ENCODE measurements at places on chromosomes 12 and 14.

DNA sequence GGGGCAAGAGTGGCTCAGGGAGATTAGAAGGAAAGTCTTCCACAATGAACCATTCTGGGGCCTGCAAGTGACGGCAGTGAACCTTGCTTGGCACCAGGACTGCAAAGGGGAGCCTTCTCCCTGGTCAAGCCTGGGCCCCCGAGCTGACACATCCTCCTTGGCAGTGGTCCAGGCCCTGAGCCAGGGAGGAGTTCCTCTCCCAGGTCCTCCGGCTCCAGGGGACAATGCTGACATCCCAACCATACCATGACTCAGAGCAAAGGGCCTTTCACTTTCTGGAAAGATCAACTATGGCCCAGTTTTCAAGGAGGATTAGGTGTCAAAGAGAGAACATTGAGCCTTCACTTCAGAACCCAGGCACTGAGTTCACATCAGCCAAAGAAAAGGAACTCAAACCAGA lies 756.5 kb upstream of the TBX3 start:
- DNase-seq, result no peak

GRCh38 chr14:100307766-100308426 lies 1.7 kb upstream of the SLC25A29 start:
- no peak for DNase-seq

DNA sequence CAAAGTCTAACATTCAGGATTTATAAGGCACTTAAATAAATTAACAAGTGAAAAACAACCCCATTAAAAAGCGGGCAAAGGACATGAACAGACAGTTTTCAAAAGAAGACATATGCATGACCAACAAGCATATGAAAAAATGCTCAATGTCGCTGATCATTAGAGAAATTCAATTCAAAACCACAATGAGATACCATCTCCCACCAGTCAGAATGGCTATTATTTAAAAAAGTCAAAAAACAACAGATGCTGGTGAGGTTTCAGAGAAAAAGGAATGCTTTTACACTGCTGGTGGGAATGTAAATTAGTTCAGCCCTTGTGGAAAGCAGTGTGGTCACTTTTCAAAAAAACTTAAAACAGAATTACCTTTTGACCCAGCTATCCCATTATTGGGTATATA lies 60.7 kb upstream of the BDKRB2 start:
- DNase-seq, result no peak

- peak; percentile 89 for DNase-seq
These were observed 9.2 kb downstream of the PHB2 start for GRCh38 chr12:6961278-6961694.

- DNase-seq, result peak; percentile 53
These were observed 10.8 kb downstream of the SUOX start for GRCh38 chr12:56007564-56008559.

DNA sequence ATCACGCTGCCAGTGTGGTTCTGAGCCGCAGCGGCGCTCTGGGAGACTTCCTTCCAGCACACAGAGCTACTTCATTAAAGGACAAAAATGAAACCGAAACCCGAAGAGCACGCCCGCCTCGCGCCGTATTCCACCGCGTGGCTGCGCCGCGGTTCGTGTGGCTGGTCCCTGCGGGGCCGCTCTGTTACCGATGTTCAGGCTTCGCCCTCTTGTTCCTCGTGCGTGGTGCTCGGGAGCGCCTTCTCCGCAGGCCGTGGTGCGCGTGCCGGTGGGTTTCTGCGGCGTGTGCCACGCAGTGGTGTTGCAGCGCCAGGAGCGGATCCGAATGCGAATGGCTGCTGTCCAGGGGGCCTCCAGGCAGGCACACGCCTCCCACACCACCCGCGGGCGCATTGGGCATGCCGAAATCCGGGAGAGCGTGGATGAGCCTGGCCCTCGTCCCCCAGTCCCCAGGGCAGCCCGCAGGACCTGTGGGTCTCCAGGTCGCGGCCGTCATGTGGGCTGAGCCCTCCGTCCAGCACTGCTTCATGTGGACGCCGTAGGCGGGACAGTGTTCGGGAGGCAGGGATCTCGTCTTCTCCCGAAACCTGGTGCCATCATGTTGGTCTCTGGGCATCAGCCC lies 91.2 kb downstream of the ADGRD1 start:
- no peak for DNase-seq

DNA sequence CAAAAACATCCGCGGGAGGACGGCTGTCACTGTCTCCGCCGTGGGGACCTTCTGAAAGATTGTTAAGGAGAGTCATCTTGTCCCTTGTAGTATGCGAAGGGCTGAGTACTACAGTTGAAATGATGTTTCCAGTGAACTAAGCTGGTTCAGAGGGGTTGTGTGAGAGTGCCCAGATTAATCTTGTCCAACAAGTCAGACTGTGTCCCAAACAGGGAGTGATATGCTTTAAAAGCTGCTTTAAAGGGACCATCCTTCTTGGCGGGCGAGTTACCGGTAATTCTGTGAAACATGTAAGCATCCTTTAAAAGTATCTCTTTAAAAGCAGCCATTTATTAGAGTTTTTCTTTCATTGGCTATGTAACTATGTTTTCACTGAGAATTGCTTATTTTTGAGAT lies 1.1 kb downstream of the WDR20 start:
- DNase-seq, result no peak

DNA sequence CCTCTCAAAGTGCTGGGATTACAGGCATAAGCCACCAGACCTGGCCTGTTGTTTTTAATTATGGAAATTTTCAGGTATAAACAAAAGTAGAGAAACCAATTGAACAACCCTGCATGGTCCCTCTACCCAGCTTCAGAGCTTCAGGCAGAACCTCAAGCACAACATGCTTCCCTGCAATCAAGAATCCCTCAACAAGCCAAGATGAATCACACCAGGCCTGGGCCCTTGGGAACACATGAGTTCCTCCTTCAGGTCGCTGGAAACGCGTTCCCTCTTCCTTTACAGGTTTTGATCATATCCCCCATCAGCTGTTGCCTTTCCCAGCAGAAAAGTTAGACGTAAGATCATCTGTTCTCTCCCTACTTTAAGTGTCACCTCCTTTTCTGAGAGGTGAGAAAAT lies 20.5 kb upstream of the CORO1C start:
- DNase-seq, result no peak

GRCh38 chr12:7935590-7936581 lies at the start of gene SLC2A3:
Gene SLC2A3, minus strand, starts transcription at chr12:7936187. Its CDS starts 153 bp downstream, at chr12:7936034.
- DNase-seq, result peak; percentile 79

GRCh38 chr14:35985474-35986218 lies 159.5 kb downstream of the BRMS1L start:
- DNase-seq, result no peak

- no peak for DNase-seq
These were observed 80.4 kb downstream of the RASSF9 start for GRCh38 chr12:85755760-85756159.

DNA sequence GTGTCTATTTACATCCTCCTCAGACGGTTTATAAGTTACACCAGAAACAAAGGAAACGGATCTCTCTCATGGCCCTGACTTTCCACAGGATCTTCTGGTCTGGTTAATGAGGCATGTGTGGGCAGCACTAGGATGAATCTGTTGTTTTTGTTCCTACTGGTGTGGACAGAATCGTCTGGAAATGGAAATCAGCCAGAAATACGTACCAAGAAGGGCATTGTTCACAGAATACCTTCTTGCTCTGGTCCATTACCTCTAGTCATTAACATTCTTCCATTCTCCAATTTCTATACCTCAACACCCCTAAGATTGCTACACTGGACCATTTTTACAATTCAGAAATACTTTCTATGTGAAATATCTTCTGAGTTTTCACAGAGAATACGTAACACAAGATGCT lies 86.0 kb downstream of the TPH2 start:
- no peak for DNase-seq

GRCh38 chr12:116213014-116213413 lies 64.5 kb downstream of the MED13L start:
- no peak for DNase-seq

DNA sequence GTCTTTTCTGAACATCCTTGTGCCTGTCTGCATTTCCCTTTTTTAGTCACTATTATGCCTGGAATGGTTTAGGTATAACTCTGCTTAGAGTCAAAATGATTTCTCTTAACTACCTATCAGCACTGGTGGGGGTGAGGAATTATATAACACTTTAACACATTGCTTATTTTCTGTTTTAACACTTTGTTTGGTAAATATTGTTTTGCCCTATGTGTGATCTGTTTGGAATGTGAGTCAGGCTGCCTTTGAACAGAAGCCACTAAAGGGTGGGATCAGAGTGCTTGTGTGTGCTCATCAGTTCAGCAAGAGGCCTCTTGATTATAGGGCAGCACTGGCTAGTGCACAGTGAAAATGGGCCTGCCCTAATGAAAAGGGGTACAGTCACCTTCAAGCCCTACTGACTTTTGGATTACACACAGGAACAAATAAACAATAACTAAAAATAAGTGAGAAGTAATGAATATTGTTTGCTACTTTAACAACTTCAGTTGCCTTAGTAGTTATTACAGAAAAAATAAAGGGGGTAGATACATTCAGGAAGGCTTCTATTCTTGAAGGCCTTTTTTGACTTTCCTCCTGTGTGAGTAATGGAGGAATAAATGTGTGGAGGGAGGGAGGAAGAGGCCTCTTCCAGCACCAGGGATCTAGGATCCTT lies 23.2 kb downstream of the NGDN start:
- DNase-seq, result no peak

GRCh38 chr12:108483213-108484059 lies 31.6 kb upstream of the FICD start:
- DNase-seq, result no peak

DNA sequence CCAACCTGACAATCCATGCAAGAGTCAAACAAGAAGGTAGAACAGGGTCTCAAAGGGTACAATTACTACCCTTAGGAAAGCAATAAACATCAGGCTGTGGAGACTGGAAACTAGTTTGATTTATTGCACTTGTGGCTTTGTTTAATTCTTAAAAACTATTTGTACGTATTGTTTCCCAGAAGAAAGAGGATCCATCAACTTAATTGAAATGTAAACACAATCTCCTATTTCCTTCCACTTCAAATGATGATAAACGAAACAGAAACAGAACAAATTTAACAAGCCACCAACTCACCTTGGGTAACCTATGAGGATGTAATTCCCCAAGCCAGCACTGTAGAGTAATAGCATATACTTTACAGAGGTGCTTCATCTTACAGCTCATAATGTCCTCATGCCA lies 8.0 kb downstream of the STXBP6 start:
- DNase-seq, result no peak

DNA sequence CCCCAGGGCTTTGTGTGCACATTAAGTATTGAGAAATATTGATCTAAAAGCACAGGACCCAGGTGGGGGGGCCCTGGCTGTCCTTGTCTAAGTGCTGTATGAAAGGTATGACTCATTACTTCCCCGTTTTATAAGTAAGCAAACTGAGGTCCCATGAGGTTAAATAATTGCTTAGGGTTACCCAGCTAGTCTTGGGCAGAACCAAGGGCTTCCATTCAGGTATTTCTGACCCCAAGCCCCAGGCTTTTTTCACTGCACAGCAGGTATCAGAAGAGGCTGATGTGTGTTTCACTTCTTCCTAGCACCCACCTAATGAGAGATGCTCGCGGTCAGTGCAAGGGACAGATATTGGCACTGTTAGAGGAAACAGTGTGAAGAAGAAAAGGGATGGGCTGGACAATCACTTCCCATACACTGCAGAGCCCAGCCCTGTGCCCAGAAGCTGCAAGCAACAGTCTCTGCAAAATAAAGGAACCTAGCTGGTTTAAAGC lies 4.7 kb upstream of the TC2N start:
- DNase-seq, result peak; percentile 36

DNA sequence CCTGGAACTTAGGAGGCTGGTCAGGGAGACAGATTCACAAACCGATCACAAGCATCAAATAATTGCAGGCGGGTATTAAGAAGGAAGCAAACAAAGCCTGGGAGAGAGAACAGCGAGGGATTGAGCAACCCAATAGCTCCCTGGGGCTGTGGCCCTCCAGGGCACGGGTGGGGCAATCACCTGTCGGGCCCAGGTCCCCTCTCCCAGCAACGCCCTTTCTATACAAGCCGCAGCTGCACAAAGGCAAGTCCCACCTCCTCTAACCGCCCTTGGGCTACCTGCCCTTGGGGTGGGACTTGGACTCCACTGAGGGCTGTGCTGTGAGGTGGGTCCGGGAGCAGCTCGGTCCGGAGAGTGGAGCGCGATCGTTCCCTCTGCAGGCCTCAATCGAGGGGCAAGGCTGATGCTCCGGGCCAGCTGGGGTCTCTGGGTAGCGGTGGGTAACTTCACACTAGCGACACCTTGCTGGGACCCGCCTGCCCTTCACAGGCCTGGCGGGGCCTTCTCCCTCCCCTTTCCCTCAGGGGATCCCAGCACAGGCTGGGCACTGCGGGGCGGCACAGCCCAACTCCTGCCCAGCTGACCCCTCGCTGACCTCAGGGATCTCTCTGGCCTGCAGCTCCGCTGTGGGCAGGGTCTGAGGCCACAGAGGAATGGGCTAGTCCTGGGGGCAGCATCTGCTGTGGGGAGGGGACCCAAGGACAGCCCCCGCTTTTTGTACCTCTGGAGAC lies 8.0 kb downstream of the PHB2 start:
- DNase-seq, result no peak

DNA sequence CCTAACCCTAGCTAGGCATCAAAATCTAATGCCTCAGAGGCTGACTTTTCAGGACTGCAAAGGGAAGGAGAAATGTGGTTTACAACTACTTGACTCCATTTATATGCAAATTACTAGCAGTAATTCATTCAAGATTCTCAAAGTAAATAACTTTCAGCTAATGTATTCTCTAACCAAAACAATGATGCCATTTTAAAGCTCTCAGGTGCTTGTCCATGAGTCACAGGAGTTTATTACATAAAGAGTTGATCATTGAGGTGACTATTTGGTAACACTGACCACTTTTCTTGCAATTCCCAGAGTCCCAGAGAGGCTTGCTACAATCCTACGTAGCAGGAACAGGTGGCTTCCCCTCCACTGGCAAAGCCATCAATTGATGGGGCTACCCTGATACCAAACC lies 109.0 kb upstream of the SLC35F4 start:
- no peak for DNase-seq

- DNase-seq, result no peak
These were observed 175.2 kb upstream of the HMGA2 start for GRCh38 chr12:65649126-65649525.

- no peak for DNase-seq
These were observed 252.9 kb upstream of the KRR1 start for GRCh38 chr12:75764091-75764841.

- DNase-seq, result no peak
These were observed 89.1 kb downstream of the STXBP6 start for GRCh38 chr14:24960816-24961215.

- no peak for DNase-seq
These were observed 1.2 kb downstream of the PAWR start for GRCh38 chr12:79689477-79690141.

DNA sequence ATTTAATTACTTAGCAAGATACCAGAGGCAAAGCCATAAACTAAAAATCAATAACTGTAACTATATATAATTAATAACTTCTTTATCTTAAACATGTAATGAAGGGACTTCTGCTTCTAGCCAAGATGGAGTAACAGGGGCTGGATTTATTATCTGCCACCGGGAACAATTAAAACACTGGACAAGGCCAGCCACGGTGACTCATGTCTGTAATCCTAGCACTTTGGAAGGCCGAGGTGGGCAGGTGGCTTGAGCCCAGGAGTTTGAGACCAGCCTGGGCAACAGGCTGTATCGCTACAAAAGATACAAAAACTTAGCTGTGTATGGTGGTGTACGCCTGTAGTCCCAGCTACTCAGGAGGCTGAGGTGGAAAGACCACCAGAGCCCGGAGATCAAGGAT lies 113.6 kb downstream of the TAOK3 start:
- DNase-seq, result no peak
